ENCODE measurements at places on chromosomes 1 and 21. TPM values are rescaled to one million over a fixed set of nuclear protein-coding genes. Genes with fewer than 3 reads are reported as not detected.

- no peak for DNase-seq
Observed at GRCh38 chr21:34353182-34353581, 10.6 kb upstream of the KCNE2 start.

GRCh38 chr1:21269461-21270085 lies 20.7 kb downstream of the ECE1 start:
- DNase-seq, result no peak

DNA sequence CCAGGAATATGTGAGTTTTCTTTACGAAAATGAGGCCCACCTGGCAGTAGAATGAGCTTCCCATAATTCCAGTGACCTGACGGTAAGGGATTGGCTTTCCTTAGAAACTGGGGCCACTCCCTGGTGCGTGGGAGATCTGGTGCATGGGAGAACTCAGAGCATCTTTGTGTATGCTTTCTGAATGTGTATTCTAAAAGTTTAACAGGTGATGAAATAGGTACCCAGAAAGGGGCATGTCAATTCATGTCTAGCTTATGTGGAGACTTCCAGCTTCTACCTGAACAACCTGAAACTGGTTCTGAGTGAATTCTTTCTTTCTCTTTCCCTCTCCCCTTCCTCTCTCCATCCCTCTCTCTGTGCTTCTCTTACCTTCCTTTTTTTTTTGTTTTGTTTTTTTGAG lies 15.2 kb upstream of the FCRLA start:
- DNase-seq, result no peak

GRCh38 chr1:154797175-154797574 lies 72.9 kb downstream of the KCNN3 start:
- DNase-seq, result no peak

DNA sequence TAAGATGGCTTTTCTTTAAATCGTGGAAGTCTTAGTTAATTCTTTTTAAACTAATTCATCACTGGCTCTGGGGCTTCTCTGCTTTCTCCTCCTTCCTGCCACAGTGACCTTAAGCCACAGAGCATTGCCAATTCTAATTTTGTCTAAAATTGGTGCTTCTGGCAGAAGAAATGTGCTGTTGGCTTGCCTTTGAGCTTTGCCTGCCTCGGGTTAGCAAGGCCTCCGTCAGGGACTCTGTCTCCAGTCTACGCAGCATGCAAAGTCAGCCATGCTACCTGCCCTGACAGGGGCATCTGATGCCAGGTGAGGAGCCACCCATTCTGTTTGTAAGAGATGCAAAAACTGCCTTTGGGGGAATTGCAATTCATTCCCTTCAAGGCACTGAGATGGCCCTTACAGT lies 25.2 kb downstream of the CLDN14 start:
- no peak for DNase-seq

DISP3 gene
- total RNA-seq, result 179 TPM

- DNase-seq, result no peak
Observed at GRCh38 chr1:94606471-94606870, 64.9 kb upstream of the F3 start.

All from glutamatergic neuron (in vitro differentiated cells).